Activated naive CD4-positive, alpha-beta T cell treated with anti-CD3 and anti-CD28 coated beads for 36 hours (primary cell): ENCODE measurements at places on chromosomes 5 and 9. TPM values are rescaled to one million over a fixed set of nuclear protein-coding genes. Genes with fewer than 3 reads are reported as not detected.

SGTB gene
- 17.3 TPM for total RNA-seq

EPB41L4B gene
- total RNA-seq = 0.25 TPM

HTR4 gene
- total RNA-seq = not detected

MLANA gene
- total RNA-seq = not detected

IFNK gene
- 0.24 TPM for total RNA-seq

FCHO2 gene
- 0.54 TPM for total RNA-seq

GRCh38 chr9:125594223-125594610, 112.8 kb downstream of the MAPKAP1 start:
- no peak for DNase-seq

DNA sequence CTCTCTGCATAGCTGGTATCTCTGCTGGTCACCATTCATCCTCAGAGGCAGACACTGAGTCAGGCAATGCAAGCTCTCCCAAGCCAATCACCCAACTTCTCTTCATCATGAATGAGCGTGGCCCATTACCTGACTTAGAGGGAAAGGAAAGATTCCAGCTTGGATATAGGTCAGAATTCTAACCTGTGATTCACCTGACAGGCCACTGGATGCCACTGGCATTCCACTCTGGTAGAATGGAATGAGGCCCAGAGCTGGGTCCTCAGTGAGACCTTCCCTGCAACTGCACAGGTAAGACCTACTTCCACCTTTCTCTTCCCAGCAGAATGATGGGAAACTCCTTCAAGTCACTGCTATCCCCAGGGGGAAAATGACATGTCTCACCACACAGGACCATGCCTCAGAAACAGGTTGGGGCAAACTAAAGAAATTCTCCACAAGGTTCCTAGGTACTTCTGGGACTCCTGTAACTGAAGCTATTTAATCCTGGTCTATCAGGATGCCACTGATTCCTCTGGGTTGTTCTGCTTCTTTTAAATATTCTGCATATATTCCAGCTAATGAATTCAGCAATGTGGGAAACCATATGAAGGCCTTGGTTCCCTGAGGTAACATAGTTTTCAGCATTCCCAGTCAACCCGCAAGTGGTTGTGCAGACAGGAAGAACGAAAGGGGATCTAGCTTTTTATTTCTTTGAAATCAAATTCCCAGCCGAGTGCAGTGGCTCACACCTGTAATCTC, 62.0 kb downstream of the SUSD1 start:
- peak; percentile 45 for DNase-seq

DNA sequence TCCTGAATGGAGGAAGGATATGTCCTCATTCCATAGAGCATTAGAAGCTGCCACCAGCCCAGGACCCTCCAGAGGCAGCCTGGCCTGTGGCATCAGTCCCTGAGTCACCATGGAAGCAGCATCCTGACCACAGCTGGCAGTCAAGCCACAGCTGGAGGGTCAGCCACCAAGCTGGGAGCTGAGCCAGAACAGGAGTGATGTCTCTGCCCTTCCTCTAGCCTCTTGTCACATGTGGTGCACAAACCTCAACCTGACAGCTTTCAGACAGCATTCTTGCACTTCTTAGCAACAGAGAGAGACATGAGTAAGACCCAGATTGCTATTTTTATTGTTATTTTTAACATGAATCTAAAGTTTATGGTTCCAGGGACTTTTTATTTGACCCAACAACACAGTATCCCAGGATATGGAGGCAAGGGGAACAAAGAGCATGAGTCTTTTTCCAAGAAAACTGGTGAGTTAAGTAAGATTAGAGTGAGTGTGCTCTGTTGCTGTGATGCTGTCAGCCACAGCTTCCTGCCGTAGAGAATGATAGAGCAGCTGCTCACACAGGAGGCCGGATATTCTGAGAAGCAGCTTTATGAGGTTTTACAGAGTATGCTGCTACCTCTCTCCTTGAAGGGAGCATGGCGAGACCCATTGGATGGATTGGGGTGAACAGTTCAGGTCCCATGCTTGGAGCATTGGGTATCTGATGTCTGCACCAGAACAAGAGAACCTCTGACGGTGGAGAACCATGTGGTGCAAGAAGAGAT, 13.0 kb upstream of the CYFIP2 start:
- DNase-seq = peak; percentile 78

DNA sequence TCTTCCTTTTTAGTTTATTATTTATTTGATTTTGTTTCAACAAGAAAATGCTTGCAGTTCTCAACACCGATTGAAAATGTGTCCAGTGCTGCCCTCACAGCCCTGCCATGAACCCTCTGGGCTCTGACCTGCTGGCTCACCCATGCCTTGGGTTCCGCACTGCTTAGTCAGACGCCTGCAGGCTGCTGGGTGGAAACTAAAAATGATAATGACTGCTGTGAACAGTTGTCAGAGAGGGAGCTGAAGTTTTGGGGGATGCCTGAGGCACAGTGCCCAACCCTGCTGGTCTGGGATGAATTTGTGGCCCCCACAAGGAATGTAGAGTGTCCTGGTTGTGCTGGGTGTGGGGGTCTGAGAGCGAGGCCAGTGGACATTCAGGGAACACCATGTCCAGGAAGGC, 22.2 kb upstream of the CFAP157 start:
- DNase-seq = no peak

DNA sequence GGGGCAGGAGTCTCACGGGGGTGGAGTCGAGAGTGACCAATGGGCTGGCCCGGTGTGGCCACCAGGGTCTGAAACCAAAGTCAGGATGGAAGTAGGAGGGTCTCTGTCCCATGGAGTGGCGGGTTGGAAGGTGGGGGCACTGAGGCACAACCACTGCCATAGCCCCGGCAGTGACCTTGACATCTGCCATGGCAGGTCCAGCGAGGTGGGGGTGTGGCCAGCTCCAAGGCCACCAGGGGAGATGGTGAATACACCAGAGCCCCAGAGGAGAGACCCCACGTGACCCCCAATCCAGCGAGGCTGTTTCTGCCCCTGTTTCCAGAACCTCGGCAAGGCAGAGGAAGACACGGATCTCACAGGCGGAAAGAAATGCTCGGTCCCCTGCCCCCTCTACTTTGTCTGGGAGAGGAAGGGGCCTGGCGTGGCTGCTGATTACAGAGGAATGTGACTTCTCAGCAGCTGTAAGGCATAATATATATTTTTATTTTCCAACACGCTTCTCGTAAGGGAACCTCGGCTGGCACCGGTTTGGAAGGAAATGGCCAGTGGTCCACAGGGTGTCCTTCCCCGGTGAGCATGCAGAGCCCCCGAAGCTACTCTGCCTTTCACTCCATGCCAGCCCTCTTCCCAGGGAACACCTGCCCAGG, 105.7 kb upstream of the SARDH start:
- no peak for DNase-seq

DNA sequence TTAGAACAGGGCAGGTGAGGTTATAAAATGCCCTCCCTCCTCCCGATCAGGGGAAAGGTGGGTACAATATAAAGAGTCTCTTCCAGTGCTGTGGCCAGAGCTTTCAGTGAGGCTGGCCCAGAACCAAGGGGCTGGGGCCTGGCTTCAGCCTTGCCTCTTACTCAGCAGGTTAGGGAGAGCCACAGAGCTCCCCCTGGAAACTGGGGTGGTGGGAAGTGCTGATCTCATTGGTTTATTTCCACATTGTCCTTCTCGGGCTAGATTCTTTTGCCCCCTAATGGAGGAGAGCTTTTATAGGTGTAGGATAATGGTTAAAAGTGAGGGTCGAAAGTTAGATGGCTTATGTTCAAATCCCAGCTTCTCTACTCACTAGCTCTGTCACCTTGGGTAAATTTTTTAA, 186.7 kb upstream of the TBC1D2 start:
- no peak for DNase-seq

GRCh38 chr5:2466966-2467365, 284.5 kb downstream of the IRX2 start:
- no peak for DNase-seq

DNA sequence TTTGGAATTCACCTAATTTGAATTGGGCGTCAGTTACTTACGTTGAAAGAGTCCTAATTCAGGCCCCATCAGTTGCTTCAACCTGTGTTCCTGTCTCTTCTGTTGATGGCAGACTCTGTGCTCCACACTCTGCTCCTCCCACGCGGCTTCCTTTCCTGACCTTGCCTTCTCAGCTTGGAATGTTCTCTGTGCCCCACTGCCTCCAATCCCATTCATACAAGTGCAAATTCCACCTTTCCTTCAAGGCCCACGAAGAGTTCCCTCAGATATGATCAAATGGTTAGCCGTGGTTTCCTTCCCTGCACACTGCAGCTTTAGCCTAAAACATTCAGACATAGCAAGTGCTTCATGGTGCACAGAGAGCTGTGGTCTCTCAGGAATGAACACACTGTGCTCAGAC, 65.7 kb downstream of the SREK1 start:
- DNase-seq = no peak

DNA sequence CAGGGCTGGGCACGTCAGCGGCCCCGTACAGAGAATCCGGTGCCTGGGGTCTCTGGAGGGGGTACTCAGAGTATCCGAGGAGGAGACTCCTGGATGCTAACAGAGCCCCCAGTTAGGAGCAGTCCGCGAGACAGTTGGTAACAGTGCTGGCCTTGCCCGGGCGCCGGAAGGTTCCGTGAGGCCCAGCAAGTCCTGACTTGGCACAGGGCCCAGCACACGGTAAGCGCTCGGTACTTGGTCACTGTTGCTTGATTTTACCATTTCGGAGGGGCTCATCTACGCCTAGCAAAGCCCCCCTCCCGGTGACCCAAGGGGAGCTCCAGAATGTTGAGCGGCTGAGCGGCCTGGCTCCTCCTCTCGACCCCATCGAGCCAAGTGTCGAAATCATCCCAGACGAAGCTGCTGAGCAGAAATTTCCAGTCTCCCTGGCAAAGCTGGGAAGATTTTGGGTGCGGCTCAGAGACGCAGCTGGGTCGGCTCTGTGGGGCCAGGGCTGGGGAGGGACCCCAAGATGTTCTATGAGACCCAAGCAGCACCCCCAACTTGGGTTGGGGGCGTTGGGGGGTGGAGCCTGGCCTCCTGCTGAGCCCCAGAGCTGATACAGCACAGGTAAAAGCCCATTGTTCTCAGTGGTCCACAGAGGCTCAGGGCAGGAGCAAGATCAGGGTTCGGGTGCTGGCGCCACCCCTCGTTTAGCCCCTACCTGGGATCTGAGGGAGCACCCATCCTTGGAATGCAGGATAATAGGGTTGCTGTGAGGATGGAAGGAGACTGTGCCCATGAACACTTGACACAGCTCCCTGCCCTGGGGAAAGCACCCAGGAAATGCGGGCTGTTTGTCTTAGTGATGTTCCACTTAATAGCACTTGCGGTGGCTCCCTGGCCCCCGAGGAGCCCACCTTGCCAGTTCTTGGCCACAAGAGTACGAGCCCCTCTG, 137.2 kb downstream of the C9orf50 start:
- peak; percentile 68 for DNase-seq

DNA sequence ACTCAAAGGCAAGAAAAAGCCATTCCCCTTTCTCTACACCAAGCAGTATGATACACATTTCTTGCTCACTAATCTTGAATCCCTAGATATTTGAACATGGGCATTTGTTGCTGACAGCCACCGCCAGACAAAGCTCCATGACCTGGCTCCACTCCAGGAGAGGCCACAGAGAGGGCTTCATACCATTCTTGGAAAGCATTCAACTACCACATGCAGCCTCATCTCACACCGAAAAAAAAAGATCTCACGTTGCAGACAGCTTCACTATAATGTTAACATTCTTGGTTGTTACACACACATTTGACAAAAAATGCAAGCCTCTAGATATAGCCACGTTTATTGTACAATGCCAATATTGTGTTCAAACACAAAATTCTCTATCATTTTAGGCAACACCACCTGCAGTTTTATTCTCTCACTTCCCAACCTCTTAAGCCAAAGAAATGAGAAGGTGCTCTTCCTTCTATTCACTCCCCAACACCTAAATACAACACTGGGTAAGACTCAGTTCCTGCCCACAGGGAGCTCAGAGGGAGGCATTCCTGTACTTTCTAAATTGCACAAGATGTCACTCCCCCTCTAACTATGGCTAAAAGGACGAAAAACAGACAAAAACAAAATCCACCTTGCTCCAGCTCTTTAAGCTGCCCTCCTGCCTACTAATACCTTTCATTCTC, 222.4 kb downstream of the TSSK1B start:
- DNase-seq = no peak

GRCh38 chr5:89411891-89412290, 528.9 kb upstream of the MEF2C start:
- DNase-seq = no peak

DNA sequence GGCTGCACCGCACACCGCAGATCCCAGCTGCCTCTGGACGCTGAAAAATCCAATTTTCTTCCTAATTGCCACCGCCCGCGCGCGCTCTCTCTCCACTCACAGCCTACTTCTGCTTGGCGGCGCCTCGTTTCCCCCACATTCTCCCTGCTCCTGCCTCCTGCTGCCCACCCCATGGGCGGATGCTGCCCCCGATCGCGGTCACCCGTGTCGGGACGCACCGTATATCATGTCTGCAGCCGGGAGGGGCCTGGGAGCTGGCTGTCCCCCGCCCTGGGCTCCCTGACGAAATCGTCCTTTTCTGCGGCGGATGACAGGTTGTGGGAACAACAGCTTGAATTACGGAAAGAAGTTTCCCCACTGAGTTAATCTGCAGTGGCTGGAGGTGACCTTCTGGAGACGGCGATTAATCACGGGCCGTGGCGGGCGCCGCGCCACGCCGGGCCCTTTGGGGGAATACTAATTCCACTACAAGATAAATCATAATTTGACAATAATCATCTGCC, 36.3 kb upstream of the PSD2 start:
- DNase-seq = no peak

DNA sequence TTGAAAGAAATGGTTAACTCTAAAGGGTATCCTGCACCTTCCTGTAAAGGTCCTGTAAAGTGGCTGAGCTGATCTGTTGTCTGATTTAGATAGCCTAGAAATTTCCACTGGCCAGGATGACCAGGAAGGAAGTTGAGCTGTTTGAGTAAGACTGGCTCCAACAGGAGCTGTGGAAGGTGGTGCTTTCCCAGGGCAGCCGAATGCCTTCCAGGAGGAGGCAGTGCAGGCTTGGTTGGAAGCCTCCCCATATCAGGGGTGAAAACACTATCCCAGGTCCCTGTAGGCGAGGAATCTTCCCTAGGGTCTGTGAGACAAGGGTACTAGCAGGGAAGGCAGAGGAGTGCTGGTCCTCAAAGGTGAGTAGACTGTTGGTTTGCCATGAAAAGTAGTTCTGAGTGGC, 98.4 kb downstream of the LIX1 start:
- no peak for DNase-seq

- no peak for DNase-seq
These were observed 145.7 kb upstream of the DAB2 start for GRCh38 chr5:39570403-39571027.

DNA sequence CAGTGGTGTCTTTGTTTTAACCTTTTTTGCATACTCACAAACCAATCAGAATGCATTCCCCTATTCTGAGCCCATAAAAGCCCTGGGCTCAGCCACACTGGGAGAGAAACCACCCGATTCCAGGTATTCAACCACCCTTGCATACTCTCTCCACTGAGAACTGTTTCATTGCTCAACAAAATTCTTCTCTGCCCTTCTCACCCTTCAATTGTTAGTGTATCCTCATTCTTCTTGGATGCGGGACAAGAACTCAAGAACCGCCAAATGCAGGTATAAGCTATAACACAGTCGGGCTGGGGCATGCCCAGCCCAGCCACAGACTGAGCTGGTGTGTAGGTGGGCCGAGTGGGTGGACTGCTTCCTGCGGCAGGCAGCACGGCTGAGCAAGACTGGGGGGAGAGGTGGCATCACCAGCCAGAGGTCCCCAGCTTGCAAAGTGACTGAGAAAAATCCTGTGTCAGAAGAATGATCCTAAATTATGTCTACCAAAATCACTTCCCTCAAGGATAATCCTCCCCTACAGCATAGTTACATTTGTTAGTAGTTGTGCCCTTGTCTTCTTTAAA, 141.0 kb downstream of the SSBP2 start:
- no peak for DNase-seq

GRCh38 chr5:136047858-136048257, 19.1 kb downstream of the TGFBI start:
- no peak for DNase-seq

- no peak for DNase-seq
These were observed 126.6 kb upstream of the DHFR start for GRCh38 chr5:80781356-80781755.
